NCI-H2171 (cell line): ENCODE measurements at places on chromosomes 13 and 19.

GRCh38 chr13:32142956-32143375, 111.4 kb downstream of the FRY start:
- no peak for DNase-seq

DNA sequence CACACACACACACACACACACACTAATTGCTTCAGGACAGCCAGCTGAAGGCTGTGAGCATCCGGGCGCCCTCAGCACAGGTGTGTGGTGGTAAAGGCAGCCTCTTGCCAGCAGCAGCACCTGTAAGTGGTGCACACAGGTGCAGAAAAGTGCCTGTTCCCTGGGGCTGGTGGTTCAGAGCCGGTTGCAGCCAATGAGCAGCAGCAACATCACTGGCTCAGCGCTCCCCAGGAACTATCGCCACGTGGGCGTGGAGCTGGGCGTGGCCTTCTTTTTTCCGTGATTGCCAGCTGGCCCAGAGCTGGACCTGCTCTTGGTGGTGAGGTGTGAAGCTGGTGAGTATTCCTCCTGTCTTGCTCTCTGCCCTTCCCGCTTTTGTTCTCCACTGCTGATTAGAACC, at the start of gene NLRP5:
NLRP5 (plus strand) TSS at position 289 of the 400 bp plus-strand sequence.
- DNase-seq = no peak

- no peak for DNase-seq
Measured at GRCh38 chr13:44385401-44385800, 11.8 kb downstream of the SERP2 start.

DNA sequence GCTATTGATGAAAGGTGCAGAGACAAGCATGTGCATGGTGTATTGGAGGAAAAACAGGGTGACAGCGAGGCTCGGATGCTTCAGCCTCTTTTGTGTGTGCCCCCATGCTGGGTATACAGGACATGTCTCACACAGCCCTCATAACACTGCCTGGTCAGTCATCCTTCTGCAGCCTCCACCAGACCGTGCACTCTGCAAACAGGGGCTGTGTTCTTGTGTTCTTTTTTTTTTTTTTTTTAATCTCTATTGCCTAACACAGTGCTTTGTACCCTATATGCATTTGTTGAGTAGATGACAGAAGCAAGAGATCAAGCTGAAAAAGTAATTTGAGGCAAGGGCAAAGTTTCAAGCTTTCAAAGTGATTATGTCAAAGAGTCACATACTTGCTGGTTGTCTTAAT, 367.2 kb upstream of the SLITRK1 start:
- DNase-seq = no peak

DNA sequence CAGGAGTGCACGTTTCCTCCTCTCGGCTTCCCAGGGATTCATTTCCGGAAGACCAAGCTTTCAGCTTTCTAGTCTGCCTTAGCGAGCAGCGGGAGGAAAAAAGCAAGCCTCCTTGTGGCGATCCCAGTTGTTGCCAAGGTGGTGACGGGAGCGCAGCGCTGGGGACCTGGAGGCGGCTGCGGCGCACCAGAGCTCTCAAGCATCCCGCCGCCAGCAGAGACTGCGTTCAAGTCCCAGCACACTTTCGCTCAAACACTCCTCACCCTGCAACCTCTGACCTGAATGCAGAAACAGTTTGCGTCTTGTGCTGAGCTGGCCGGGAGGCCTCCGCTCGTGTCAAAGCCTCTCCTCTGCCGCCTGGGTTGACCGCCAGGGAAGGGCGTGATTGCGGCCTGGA, 4.9 kb downstream of the GSX1 start:
- no peak for DNase-seq

- no peak for DNase-seq
Measured at GRCh38 chr13:31321457-31321856, 121.7 kb downstream of the B3GLCT start.
